ENCODE measurements at places on chromosomes 7 and 10. TPM values are rescaled to one million over a fixed set of nuclear protein-coding genes. Genes with fewer than 3 reads are reported as not detected.

The CYP3A7 gene
- not detected for total RNA-seq

The ARL5B gene
- 22.9 TPM for total RNA-seq

The GJD4 gene
- not detected for total RNA-seq

The TMEM236 gene
- total RNA-seq, result under 0.01 TPM

The NPSR1 gene
- not detected for total RNA-seq

The CHCHD3 gene
- total RNA-seq, result 104 TPM

The CFAP43 gene
- under 0.01 TPM for total RNA-seq

The CTAGE8 gene
- 0.43 TPM for total RNA-seq

All from fibroblast of villous mesenchyme (primary cell).